ENCODE measurements at places on chromosomes 2 and 18.
A peak's percentile ranks its signal among the peaks of the same experiment; 100 is the strongest.

GRCh38 chr18:54720620-54721019, 107.7 kb upstream of the RAB27B start:
- no peak for DNase-seq

DNA sequence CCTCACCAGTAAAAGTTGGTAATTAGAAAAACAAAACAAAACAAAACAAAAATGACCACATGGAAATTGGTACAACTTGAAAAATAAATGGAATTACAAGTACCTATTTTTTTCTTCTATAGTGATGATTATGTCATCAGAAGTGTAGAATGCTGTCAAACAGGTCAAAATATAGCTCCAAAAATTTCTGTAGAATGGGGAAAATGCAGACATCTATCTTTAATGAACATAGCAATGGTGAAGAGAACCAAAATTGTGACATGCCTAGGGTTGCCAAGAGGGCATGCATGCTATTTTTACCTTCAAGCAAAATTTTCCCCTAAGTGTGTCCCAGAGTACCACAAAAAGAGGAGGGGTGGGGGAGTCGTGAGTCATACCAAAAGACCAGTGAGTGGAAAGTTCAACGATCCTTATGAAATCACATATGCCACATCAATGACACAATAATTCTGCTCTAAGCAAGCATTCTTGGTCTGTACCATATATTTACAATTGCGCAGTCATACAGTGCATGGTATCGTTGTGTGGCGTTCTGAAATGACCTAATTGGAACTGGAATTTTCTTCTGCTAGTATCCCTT, 1436.4 kb downstream of the SUCLG1 start:
- no peak for DNase-seq

GRCh38 chr2:38615237-38615636, 12.5 kb upstream of the HNRNPLL start:
- DNase-seq: no peak

- DNase-seq: no peak
These were observed 25.7 kb downstream of the DIS3L2 start for GRCh38 chr2:231987124-231987727.

- DNase-seq: no peak
These were observed 145.7 kb upstream of the DLX2 start for GRCh38 chr2:172248381-172248780.

DNA sequence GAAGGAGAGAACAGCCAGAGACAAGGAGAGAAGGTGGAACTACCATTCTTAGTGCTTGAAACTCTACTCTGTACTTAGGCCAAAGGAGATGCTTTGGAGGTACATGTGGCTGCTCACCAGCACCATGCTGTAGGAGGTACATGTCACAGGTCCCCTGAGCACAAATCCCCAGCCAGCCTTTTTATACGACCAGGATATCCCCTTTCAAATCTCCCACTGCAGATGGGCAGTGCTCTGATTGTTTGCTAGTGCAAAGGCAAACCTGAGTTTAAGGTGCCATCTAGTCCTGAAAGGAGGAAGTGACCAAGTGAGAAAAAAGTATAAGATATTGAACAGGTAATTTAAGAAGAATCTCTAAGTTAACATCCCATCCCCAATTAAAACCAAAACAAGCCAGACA, 17.1 kb upstream of the TTC21B start:
- DNase-seq: no peak

- DNase-seq: no peak
These were observed 13.9 kb downstream of the STAMBP start for GRCh38 chr2:73842739-73843019.

- DNase-seq: no peak
These were observed 586.5 kb upstream of the SLC8A1 start for GRCh38 chr2:41038408-41038807.

- peak; percentile 54 for DNase-seq
These were observed 135.6 kb upstream of the ZNF236 start for GRCh38 chr18:76686737-76687231.

- DNase-seq: no peak
These were observed 73.1 kb upstream of the MAP4K3 start for GRCh38 chr2:39510140-39510539.

- DNase-seq: no peak
These were observed 199.6 kb downstream of the VAPA start for GRCh38 chr18:10113121-10114022.

GRCh38 chr2:42974169-42974720, 181.9 kb upstream of the HAAO start:
- no peak for DNase-seq

DNA sequence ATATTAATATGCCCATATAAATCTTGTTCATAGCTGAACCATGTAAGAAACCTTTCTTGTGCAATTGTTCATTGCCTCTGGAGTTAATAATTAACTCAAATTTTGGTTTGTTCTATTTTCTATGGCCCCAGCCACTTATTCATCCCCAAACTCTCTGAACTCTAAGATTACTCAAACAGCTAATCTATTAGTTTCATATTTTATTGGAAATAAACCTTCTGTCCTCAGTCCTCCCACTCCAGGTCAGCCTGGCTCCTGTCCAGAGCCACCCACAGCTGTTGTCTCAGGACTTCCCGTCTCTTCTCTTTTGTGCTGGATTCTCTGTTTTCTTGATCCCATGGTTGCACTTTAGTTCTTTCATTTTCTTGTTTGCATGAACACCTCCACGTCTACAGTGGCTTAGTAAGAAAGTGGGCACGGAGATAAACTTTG, 4.4 kb upstream of the RNF103 start:
- DNase-seq: no peak

GRCh38 chr2:232228971-232229894, 149.3 kb upstream of the ALPP start:
- no peak for DNase-seq

DNA sequence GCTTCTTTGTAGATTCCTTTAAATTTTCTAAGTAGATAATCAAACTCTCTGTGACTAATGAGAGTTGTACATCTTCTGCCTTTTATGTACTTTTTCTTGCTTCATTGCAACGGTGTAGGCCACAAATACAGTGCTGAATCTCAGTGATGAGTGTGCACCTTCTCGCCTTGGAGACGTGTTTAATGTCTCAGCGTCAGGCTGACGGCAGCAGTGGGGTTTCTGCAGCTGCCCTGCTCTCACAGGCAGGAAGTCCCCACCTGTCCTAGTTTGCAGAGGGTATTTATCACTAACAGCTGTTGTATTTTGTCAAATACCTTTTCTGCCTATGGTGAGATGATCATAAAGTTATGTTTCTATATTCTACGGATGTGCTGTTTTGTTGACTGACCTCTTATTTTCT, 13.3 kb downstream of the AGXT start:
- peak; percentile 43 for DNase-seq

DNA sequence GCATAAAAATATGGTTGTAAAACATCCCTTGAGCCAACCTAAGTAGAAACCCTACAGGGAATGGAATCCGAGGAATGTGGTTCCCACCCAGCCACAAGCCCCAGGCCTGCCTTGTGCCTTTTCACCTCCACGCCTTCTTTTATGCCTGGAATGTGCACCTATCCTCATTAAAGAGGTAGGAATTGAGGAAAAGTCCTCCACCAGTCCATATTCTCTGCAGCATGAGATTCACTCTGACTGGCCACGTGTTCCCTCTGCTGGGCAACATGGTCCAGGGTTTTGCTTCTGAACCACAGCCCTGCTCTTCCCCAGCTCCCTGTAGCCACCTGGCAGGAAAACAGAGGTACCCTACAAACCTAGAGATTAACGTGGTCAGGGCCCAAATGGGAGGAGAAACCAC, 787.9 kb upstream of the RAB6C start:
- DNase-seq: no peak

DNA sequence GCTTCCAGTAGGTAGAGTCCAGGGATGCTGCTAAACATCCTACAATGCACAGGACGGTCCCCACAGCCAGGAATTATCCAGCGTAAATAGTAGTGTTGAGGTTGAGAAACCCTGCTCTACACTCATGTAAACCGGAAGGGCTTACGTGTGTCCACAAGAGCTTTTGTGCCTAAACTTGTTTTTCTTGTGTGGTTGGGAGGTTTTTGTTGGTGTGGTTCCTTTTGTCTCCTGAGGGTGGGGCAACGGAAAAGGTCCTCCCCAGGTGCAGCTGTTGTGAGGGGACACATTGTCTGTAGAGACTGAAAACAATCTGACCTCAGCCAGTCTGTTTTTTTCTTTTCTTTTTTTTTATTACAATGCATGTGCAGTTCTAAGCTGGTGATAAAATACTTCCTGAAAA, 72.7 kb upstream of the MGAT5 start:
- no peak for DNase-seq

DNA sequence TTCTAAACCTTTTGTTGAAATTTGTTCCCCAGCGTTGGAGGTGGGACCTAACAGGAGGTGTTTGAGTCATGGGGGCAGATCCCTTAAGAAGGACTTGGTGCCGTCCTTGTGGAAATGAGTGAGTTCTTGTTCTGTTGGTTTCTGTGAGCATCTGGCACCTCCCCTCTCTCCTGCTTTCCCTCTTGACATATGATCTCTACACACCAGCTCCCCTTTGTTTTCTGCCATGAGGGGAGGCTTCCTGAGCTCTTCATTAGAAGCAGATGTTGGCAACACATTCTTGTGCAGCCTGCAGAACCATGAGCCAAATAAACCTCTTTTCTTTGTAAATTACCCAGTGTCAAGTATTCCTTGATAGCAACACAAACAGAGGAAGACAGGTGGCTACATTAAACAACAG, 23.8 kb downstream of the NABP1 start:
- no peak for DNase-seq

DNA sequence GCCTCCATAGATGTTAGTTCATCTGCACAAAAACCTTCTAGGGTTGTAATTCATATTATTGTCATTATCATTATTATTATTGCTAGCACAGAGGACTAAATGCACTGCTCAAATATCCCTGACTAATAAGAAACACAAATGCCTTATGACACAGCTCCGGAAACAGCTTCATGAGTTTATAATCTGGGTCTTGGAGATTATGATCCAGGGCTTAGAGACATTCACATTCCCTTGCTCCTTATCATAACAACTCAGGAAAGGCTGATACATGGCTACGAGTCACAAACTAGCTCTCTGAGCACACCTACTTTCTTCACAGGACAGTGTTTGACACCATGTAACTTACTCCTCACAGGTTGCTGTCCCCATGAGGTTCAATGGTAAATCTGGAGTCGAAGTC, 102.2 kb upstream of the TTC39C start:
- DNase-seq: no peak

DNA sequence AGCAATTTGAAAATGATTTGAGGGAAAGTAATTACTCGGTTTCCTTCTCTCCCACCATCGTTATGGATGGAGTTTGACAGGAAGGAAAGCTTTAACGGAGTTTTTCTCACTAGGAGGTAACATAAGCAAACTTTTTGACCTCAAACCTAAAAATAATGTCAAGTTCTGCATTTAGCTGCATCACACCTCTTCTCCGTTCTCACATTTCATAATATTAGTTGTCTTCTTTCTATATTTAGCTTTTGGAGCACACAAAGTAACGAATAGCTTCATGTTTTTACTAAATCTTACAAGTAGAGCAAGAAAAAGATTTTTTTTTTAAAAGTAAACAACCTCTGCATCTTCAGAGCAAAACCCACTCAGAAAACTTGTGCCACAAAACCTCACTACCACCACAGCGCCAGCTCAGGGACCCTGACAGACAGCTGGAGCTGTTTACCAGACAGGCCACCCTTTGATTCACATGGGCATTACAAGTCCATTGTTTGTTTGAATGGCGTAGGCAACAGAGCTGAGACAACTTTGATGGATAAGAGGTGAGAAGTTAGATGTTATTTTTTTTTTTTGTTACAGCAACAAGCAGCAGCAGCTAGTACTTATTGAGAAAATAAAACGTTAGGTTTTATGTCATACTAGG, 21.9 kb upstream of the ICOS start:
- DNase-seq: no peak

GRCh38 chr2:44707945-44708660, 233.4 kb upstream of the SIX3 start:
- DNase-seq: no peak

GRCh38 chr2:129876541-129876940, 102.9 kb upstream of the RAB6C start:
- no peak for DNase-seq

- DNase-seq: no peak
These were observed 5.8 kb downstream of the CAMKMT start for GRCh38 chr2:44367591-44367990.

- no peak for DNase-seq
These were observed 24.6 kb downstream of the COX7A2L start for GRCh38 chr2:42336361-42336965.

- DNase-seq: no peak
These were observed 14.0 kb downstream of the TMEM247 start for GRCh38 chr2:46493241-46493970.

- no peak for DNase-seq
These were observed 74.3 kb upstream of the KYNU start for GRCh38 chr2:142803158-142803557.

- no peak for DNase-seq
These were observed 67.3 kb downstream of the GORASP2 start for GRCh38 chr2:170996316-170996715.

DNA sequence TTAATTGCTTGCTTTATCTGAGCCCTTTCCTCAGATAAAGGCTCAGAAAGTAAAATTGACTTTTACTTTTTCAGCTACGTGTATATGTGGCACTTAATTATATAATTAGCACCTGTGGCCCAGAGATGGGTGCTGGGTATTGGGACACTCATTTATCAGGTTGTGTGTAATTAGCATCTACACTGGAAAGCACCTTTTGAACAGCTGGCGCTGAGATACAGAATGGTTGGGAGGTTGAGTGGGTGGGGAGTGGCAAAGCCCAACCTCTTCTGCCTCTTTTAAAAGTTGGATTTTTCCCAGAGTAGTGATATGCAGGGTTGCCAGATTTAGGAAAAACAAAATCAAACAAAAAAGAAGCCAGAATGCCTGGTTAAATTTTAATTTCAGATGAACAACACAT, 23.9 kb downstream of the SPTBN1 start:
- no peak for DNase-seq

DNA sequence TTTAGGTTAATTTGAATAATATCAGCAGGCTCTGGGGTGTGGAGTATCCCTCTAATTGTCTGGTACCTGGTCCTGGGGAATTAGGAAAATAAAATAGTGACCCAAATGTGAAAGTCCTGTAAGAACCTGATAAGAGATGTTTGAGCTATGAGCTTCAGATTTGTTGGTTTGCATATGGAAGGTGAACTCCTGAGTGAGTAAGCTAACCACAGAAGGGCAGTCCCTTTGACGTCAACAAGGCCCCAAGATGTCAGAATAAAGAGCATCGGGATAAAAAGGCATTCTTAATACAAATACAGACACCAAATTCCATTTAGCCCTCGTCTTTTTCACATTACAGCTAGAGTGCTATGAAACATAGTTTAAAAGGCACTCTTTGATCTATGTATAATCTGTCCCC, 1366.3 kb upstream of the TMEFF2 start:
- no peak for DNase-seq

DNA sequence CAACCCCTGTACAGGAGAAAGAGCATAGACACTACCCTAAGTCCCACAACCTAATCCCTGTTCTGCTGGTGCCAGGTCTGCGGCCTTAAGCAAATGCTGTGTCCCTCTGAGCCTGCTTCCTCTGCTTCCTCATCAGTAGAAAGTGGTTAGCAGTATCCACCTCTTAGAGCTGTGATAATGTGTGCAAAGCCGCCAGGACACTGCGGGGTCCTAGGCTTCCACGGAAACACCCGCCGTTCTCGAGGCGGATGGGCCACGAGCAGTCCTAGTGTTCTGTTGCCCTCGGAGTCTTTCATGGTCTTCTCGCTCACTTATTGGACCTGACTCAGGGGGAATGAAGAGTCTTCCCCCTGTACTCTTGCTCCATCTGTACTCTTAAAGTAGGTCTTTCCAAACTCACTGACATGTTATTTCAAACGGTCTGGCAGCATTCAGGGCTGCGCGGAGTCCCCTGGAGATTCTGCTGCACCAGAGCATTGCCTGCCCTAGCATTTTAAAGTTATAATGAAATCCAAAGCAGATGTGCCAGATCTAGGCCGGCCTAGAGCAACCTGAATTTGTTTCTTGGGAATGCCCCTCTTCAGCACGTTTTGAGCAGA, 107.2 kb upstream of the ZNF236 start:
- no peak for DNase-seq
